ENCODE measurements at places on chromosomes 2 and 18. TPM values are rescaled to one million over a fixed set of nuclear protein-coding genes. Genes with fewer than 3 reads are reported as not detected.
A peak's percentile ranks its signal among the peaks of the same experiment; 100 is the strongest.

- no peaks in the 10 kb centered on the region for H3K27me3 ChIP-seq
- H3K27ac ChIP-seq, result no peak overlapping the region
- H3K4me3 ChIP-seq, result no peak overlapping the region
- no peaks in the 10 kb centered on the region for H3K4me1 ChIP-seq
- H3K36me3 ChIP-seq, result peaks cover 75% of the 10 kb centered on the region
These were observed 41.4 kb downstream of the USP14 start for GRCh38 chr18:199768-200167.

GRCh38 chr18:70452501-70452900 is 163.7 kb downstream of the SOCS6 start:
- no peaks in the 10 kb centered on the region for H3K36me3 ChIP-seq
- no peak for DNase-seq
- H3K4me1 ChIP-seq, result no peaks in the 10 kb centered on the region
- no peak overlapping the region for H3K4me3 ChIP-seq
- no peaks in the 10 kb centered on the region for H3K27me3 ChIP-seq
- no peak overlapping the region for H3K27ac ChIP-seq

The CKAP2L gene
- total RNA-seq, result 0.46 TPM

DNA sequence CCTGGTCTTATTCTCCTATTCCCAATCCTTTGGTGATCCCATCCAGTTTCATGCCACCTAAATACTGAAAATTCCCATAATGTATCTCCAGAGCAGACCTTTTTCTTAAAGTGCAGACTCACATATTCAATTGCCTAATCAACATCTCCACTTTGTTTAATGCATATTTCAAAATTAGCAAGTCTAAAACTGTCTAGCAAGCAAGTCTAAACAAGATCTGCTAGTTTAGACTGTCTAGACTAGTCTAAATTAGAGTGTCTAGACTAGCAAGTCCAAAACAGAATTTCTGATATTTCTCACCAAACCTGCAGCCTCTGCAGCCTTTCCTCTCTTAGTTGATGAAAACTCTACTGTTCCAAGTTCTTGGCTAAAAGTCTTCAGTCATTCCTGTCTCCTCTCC is 44.6 kb downstream of the THUMPD2 start:
- H3K36me3 ChIP-seq, result peaks cover 23% of the 10 kb centered on the region
- H3K27ac ChIP-seq, result no peak overlapping the region
- H3K27me3 ChIP-seq, result no peaks in the 10 kb centered on the region
- no peak overlapping the region for H3K4me3 ChIP-seq
- peaks cover 4% of the 10 kb centered on the region for H3K4me1 ChIP-seq
- DNase-seq, result no peak

DNA sequence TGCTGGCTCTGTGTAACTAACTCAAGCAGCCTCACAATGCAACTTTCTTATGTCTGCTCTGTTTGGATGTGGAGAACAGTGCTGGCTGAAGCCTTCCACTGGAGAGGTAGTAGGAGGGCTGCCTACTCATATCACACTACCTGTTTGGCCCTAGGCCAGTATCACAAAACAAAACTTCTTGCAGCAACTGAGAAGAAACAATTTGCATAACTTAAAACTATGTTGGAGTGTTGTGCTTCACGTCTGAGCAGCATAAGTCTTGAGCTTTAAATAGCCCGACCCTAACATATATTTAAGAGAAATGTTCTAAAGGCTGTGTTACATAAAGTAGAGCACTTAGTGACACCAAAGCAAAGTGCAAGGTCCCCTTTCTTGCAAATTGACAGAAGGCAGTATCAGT is 204.9 kb upstream of the ACVR2A start:
- no peak overlapping the region for H3K4me3 ChIP-seq
- peaks cover 9% of the 10 kb centered on the region for H3K4me1 ChIP-seq
- no peaks in the 10 kb centered on the region for H3K27me3 ChIP-seq
- H3K36me3 ChIP-seq, result no peaks in the 10 kb centered on the region
- no peak overlapping the region for H3K27ac ChIP-seq

The KCNJ3 gene
- total RNA-seq, result not detected

DNA sequence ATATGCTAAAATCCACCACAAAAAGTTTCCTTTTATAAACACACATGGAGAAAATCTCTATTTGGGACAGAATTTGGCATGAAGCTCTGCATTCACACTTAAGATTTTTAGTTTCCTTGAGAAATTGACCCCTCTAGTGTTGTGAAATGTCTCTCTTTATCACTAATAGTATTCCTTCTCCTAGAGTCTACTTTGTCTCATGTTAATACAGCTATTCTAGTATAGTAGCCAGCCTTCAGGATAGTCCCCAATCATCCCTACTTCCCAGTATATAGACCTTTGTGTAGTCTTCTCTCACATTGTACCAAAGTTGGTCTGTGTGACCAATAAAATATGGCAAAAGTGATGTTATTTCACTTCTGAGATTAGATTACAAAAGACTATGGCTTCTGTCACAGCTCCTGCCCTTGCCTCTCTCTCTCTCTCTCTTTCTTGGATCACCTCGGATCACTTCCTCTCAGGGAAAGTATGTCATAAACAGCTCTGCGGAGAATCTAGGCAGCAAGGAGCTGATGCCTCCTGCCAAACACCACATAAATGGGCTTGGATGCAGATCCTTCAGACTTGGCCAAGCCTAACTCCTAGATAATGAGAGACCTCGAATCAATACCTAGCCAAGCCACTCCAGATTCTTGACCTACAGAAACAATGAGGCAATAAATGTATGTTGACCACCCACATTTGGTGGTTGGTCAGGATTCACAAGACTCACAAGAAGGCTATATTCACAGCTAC is 59.7 kb upstream of the NABP1 start:
- no peak overlapping the region for H3K4me3 ChIP-seq
- no peaks in the 10 kb centered on the region for H3K36me3 ChIP-seq
- DNase-seq, result no peak
- no peak overlapping the region for H3K27ac ChIP-seq

- no peaks in the 10 kb centered on the region for H3K27me3 ChIP-seq
- H3K27ac ChIP-seq, result no peak overlapping the region
- H3K36me3 ChIP-seq, result peaks cover 3% of the 10 kb centered on the region
These were observed 23.8 kb downstream of the COPS8 start for GRCh38 chr2:237109421-237109934.

The DSC2 gene
- 17.2 TPM for total RNA-seq

DNA sequence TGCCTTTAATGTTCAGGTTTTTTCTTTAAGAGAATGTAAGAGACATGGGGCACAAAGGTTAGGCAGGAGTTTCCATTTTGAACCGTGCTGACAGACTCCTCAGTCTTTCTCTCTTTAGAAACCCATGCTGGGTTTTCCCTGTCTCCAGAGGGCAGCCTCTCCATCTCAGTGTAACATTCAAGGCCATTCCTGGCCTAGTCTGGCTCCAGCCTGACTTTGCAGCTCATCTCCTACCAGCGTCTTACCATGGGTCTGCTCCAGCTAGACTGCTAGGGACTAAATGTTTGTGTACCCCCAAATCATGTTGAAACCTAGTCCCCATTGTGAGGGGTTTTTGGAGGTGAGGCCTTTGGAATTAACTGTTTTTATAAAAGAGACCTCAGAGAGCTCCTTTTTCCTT is 9.8 kb upstream of the CLIP4 start:
- no peak overlapping the region for H3K4me3 ChIP-seq
- no peaks in the 10 kb centered on the region for H3K4me1 ChIP-seq
- no peak for DNase-seq
- H3K27ac ChIP-seq, result no peak overlapping the region
- H3K36me3 ChIP-seq, result no peaks in the 10 kb centered on the region

- DNase-seq, result no peak
- H3K4me1 ChIP-seq, result no peaks in the 10 kb centered on the region
- no peaks in the 10 kb centered on the region for H3K36me3 ChIP-seq
- no peaks in the 10 kb centered on the region for H3K27me3 ChIP-seq
These were observed 314.4 kb downstream of the GRB14 start for GRCh38 chr2:164306872-164307271.

The TBR1 gene
- total RNA-seq, result not detected

The KATNAL2 gene
- total RNA-seq, result 3.1 TPM

- no peaks in the 10 kb centered on the region for H3K27me3 ChIP-seq
- H3K4me1 ChIP-seq, result peaks cover 22% of the 10 kb centered on the region
- H3K27ac ChIP-seq, result no peak overlapping the region
- no peak overlapping the region for H3K4me3 ChIP-seq
- no peaks in the 10 kb centered on the region for H3K36me3 ChIP-seq
- peak; percentile 57 for DNase-seq
These were observed 18.4 kb upstream of the HPCAL1 start for GRCh38 chr2:10284108-10284870.

GRCh38 chr2:20107776-20108175 is 56.3 kb upstream of the LAPTM4A start:
- peaks cover 4% of the 10 kb centered on the region for H3K27me3 ChIP-seq
- no peaks in the 10 kb centered on the region for H3K4me1 ChIP-seq
- H3K36me3 ChIP-seq, result no peaks in the 10 kb centered on the region
- no peak overlapping the region for H3K4me3 ChIP-seq
- H3K27ac ChIP-seq, result no peak overlapping the region

- no peak for DNase-seq
- no peak overlapping the region for H3K4me3 ChIP-seq
- peaks cover 12% of the 10 kb centered on the region for H3K4me1 ChIP-seq
- no peak overlapping the region for H3K27ac ChIP-seq
These were observed 37.5 kb downstream of the KCNS3 start for GRCh38 chr2:17915811-17916518.

GRCh38 chr2:31578316-31578715 is 2.4 kb downstream of the SRD5A2 start:
- no peaks in the 10 kb centered on the region for H3K36me3 ChIP-seq
- H3K27me3 ChIP-seq, result peaks cover 20% of the 10 kb centered on the region
- H3K27ac ChIP-seq, result no peak overlapping the region
- no peak overlapping the region for H3K4me3 ChIP-seq
- H3K4me1 ChIP-seq, result no peaks in the 10 kb centered on the region

DNA sequence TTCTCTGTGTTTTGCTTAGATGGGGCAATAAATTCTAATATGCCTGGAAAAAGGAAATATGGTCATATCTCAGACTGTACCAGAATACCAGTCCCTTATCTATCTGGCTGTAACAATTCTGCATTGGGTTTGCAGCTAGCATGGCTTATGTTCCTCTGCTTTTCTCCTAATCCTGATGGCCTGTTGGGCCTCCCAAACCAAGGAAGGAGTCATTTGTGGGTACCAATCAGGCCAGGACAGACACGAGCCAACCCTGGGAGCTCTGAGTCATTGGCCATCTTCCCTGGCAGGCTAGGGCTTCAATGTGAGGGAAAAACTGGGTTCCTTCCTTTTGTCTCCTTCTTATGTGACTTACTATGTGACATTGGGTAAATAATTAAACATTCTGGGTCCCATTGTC is 12.0 kb downstream of the SMARCAL1 start:
- no peak overlapping the region for H3K27ac ChIP-seq
- H3K27me3 ChIP-seq, result no peaks in the 10 kb centered on the region
- no peak for DNase-seq
- no peak overlapping the region for H3K4me3 ChIP-seq
- H3K36me3 ChIP-seq, result peaks cover 77% of the 10 kb centered on the region

DNA sequence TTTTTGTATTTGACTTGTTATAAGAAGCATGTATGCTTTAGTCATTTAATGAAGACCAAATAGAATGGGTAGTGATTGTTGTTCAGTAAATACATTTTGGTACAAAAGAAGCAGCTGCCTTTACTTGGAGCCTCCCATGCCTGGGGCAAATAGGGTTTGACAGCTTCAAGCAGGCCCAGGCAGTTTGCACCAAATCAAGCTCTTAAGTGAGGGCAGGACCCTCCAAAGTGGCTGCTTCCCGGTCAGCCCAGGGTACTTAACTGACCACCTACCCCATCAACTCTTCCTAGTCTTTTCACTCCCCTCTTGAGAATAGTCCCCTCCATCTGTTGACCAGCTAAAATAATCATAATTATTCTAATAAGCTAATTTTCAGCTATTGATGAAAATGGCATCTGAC is 5.2 kb downstream of the MAPRE3 start:
- no peaks in the 10 kb centered on the region for H3K36me3 ChIP-seq
- H3K4me3 ChIP-seq, result no peak overlapping the region
- H3K4me1 ChIP-seq, result peaks cover 8% of the 10 kb centered on the region
- DNase-seq, result no peak

DNA sequence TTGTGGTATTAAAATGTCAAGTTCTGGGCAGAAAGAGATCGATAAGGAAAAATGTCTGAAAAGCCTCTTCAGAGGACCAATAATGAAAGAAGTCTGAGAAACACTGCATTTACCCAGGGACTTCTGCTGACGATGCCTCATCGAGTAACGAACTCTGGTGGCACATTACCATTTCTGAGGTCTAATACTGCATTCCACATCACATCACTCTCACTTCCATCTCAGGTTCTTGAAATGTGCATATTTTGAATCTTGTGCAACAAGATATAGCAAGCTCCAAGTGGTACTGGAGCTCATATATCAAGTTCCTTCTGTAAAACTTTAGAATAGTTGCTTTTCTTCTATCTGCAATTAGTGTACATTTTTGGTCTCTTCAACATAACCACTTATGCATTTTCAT is 619.1 kb upstream of the DDX18 start:
- no peaks in the 10 kb centered on the region for H3K36me3 ChIP-seq
- H3K27ac ChIP-seq, result no peak overlapping the region
- DNase-seq, result no peak
- H3K4me3 ChIP-seq, result no peak overlapping the region
- H3K4me1 ChIP-seq, result no peaks in the 10 kb centered on the region
- no peaks in the 10 kb centered on the region for H3K27me3 ChIP-seq

The LYPD6 gene
- 0.29 TPM for total RNA-seq

- H3K27ac ChIP-seq, result no peak overlapping the region
- H3K36me3 ChIP-seq, result no peaks in the 10 kb centered on the region
- no peak for DNase-seq
- peak overlapping the region; percentile 83 for H3K4me3 ChIP-seq
- no peaks in the 10 kb centered on the region for H3K27me3 ChIP-seq
- peaks cover 7% of the 10 kb centered on the region for H3K4me1 ChIP-seq
These were observed 1.4 kb downstream of the MSH2 start for GRCh38 chr2:47404356-47404755.

GRCh38 chr2:221468317-221468716 is 103.8 kb downstream of the EPHA4 start:
- no peaks in the 10 kb centered on the region for H3K36me3 ChIP-seq
- H3K4me1 ChIP-seq, result no peaks in the 10 kb centered on the region
- no peak overlapping the region for H3K27ac ChIP-seq
- DNase-seq, result no peak
